ENCODE measurements at places on chromosomes 6 and 20.

DNA sequence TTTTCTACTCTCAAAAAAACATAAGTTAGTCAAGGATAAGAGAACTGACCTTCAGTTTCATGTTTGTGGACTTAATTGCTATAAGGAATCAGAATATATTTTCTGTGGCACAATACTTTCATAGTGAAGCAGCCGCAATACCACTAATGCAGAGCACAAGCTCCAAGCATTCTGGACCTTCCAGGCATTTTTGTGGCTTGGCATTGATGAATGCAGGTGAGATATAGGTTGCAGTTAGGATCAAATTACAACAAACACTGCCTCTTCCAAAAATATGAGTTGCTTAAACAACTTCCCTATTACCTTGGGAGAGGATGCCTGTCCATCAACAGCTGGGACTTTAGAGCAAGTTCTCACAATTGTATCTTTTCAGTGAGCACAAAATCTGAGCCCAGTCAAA lies 162.8 kb upstream of the RSPO3 start:
- DNase-seq: no peak

DNA sequence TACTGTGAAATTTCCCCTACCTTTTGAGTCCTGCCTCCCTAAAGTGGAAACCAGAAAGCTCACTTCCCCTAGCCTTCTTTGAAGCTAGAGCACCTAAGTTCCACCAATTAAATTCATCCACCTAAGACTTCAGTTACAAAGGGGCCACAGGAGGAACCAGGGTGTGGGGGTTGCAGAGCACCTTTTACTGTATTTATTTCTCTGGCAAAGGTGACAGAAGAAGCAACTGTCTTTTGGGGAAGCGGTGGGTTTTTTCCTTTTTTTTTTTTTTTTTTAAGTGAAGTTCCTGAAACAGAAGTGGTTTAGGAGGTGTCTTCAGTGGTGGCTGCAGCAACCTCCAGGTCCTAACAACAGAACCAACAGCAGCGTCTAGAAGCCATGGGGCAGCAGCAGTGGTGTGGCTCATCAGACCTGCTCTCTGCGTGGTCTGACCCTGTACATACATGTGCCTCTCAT lies 13.1 kb downstream of the PSMB9 start:
- no peak for DNase-seq

DNA sequence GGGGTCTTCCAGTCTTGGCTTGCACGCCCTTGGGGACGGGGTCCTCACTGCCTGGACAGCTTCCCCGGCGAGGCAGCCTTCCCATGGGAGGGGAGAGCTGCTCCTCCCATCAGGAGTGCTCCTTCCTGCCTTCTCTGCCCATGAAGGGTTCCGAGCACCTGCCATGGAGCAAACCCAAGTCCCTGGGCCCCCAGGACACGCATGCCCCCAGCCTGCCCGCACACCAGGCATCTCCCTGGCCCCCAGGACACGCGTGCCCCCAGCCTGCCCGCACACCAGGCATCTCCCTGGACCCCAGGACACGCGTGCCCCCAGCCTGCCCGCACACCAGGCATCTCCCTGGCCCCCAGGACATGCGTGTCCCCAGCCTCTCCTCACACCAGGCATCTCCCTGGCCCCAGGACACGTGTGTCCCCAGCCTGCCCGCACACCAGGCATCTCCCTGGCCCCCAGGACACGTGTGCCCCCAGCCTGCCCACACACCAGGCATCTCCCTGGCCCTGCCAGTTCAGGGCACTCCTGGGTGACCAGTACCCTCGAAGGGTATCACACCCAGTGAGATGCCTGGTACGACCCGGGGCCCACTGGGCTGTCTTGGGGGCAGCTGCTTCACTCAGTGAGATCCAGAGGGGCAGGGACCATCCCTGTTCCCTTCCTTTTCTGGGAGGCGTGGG lies 21.7 kb downstream of the COL20A1 start:
- no peak for DNase-seq

- no peak for DNase-seq
Measured at GRCh38 chr6:10146715-10147451, 268.0 kb downstream of the TFAP2A start.

DNA sequence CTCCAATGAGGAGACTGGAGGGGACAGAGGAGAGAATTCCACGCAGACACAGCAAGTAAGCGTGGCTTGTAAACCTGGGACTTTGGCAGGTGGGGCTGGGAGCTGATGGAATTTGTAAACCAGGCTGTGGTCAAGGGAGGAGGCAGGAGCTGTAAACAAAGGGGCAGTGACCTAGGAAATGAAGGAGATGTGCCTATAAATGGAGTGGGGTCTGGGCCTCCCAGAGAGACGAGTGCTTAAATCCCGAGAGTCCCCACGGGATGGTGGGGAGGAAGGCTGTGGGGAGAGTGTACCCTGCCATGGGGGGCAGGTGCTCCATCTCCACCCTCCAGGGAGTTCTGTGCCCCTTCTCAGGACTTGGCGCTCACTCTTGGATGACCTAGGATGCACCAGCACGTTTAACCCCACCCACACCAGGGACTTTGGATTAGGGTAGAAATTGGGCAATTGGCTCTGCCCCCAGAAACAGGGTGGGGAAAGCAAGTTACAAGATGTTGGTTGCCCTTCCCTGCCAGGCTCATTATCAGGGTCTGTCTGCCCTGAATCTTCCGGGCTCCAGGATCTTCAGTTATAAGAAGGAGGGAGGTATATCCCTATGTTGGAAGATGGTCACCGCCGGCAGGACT lies 4.0 kb upstream of the DHX16 start:
- no peak for DNase-seq
